Kidney (tissue), 22 donors: ENCODE measurements at places on chromosomes 16 and 17. TPM values are rescaled to one million over a fixed set of nuclear protein-coding genes. Genes with fewer than 3 reads are reported as not detected.

GRCh38 chr16:75061669-75062068 is 54.9 kb downstream of the LDHD start:
- DNase-seq, result no peak

GRCh38 chr16:619476-620100 is 11.2 kb upstream of the WFIKKN1 start:
- DNase-seq, result no peak

GRCh38 chr17:74290340-74290739 is 16.3 kb downstream of the DNAI2 start:
- DNase-seq, result peak; percentile 21

- DNase-seq, result peak; percentile 36
Measured at GRCh38 chr17:33725675-33726271, 432.7 kb upstream of the ASIC2 start.

DNA sequence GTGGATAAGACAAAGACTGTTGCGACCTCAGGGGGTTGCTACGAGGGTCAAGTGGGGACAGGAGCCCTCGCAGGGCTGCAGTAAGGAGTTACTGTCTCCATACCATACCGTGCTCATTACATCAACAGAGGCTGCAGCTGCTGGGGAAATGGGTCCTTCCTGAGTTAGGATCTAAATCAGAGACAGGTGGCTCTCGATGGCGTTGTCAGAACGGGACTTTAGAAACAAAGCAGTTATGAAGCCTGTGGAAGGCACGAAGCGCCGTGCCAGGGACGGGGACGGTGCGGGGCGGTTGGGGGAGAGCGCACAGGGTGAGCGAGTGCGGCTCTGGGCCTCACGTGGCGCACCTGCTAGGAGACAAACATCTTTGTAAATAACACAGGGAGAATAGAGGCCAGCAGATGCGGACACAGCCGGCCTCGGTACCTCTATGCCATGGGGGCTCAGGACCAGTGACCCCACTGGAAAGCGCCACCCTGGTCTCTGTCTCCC is 34.4 kb downstream of the ZCCHC14 start:
- no peak for DNase-seq

GRCh38 chr17:50317121-50317520 is 28.8 kb upstream of the XYLT2 start:
- DNase-seq, result no peak

- no peak for DNase-seq
Measured at GRCh38 chr17:77915594-77916021, 42.9 kb upstream of the TNRC6C start.

GRCh38 chr16:68732042-68732680 is 4.9 kb upstream of the CDH1 start:
- no peak for DNase-seq

- no peak for DNase-seq
Measured at GRCh38 chr16:58815181-58815888, 81.2 kb upstream of the GOT2 start.

- no peak for DNase-seq
Measured at GRCh38 chr16:57646388-57647039, 18.1 kb downstream of the ADGRG1 start.

- no peak for DNase-seq
Measured at GRCh38 chr17:57356719-57357391, 100.5 kb downstream of the MSI2 start.

DNA sequence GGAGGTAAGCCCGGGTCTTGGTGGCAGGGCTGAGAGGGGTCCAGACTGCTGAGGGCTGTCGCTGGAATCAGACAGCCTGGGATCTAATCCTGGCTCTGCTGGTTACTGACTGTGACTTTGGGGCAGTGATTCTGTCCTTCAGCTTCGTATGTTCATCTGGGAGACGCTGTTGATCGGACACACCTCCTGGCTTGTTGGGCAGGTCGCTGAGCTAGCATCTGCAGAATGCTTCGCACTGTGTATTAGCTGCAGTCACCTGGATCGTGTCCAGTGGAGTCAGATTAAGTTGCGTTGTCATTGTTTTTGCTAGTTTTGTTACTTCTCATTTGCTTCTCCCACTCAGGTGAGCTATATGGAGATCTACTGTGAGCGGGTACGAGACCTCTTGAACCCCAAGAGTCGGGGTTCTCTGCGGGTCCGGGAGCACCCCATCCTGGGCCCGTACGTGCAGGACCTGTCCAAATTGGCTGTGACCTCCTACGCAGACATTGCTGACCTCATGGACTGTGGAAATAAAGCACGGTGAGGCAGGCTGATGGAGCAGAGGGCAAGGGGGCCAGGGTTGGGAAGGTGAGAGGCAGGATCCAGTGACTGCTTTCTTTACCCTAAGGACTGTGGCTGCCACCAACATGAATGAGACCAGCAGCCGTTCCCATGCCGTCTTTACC is 4.5 kb downstream of the KIF1C start:
- no peak for DNase-seq

- peak; percentile 45 for DNase-seq
Measured at GRCh38 chr17:45225964-45226530, 4.4 kb downstream of the FMNL1 start.

DNA sequence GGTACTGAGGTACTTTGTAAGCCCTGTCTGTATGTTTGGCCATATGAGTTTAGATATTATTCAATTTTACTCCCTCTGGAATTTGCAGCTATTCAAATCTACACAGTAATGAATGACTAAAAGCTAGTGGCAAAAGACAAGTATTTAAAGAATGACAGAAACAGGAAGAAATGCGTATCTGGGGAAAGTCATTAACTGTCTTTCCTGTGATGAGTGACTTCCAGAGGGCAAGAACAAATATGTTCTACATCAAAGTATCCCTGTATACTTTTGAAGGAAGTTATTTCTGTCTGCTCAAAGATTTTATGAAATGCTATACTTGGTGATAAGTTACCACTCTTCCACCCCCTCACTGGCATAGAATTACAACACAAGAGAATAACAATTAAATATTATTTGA is 489.3 kb upstream of the SOX9 start:
- peak; percentile 3 for DNase-seq

DNA sequence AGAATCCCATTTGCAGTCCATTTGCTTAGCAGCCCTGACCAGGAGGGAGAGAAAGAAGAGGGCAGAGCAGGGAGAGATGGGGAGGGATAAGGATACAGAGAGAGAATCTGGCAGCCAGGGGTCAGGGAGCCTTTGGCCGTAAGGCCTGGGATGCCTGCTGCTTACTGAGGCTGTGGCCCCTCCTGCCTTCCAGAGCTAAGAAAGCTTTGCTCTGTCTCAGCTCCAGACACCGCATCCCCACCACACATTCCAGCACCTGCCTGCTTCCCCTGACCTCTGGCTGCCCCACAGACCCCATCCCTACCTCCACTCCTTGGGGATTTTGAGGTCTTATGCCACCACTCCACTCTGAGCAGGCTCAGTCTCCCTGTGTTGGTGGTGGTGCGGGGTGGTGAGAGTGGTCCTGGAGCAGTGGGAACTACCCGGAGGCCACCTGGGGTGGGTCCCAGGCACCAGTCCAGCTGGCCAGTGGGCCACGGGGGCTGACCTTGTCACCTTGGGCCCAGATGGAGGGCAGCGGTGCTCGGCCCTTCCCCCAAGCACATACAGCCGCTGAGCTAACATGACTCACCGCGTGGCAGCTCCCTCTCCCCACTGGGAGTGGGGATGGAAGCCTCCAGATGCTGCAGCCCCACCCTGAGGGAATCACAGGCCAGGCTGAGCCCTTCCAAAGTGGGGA is 58.3 kb downstream of the RAI1 start:
- DNase-seq, result no peak

DNA sequence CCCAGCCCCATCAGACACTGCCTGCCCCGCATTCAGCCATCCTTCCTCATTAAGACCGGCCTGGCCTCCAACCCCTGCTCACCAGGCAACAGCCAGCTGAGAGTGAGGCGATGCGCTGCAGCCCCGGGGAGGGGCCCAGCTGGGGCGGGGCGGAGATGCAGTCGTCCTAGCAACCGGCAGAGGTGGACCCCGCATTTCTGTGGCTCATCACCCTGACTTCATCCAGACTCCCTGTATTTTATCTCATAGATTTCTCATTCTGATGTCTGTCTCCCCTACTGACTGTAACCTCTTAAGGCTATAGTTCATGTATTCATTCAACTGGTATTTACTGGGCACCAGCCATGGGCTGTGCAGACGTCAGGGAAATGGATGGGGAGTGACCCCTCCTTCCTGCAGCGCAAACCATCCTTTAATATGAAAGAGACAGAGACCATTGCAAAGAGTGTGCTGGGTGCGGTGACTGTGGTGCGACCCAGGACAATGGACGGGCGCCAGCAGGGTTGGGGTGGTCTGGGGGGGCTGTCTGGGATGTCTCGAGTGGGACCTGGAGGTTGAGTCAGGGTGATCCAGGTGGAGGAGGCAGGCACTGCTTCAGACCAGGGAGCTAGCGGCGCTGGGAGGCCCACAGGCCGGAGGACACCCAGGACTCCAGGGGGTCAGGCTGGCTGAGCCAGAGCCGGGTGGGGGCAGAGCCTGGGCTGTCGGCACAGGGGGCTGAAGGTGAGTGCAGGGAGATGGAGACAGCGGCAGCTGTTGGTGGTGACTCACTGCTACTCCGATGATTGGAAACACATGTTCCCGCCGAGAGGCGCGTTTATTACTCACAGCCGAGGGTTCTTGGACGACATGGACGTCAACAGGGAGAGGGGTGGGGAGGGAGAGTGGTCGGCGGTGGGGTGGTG is 10.5 kb upstream of the TIMP2 start:
- peak; percentile 79 for DNase-seq

DNA sequence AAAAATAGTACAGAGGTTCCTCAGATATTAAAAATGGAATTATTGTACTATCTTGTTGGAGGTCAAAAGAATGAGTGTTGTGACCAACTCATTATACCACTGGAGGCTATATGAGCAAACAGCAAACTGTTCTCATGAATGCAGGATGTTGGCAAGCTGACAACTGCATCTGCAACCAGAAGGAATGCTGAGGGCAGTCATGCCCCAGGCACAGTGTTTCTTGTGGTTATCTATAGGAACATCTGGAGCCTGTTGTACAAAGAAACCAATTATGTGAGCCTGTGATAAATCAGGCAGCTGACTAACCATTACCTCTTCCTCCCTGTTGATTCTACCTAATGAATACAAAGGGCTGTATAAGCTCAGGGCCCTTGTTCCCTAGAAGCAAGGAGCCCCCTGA is 2057.1 kb downstream of the TP53TG3F start:
- DNase-seq, result no peak

DNA sequence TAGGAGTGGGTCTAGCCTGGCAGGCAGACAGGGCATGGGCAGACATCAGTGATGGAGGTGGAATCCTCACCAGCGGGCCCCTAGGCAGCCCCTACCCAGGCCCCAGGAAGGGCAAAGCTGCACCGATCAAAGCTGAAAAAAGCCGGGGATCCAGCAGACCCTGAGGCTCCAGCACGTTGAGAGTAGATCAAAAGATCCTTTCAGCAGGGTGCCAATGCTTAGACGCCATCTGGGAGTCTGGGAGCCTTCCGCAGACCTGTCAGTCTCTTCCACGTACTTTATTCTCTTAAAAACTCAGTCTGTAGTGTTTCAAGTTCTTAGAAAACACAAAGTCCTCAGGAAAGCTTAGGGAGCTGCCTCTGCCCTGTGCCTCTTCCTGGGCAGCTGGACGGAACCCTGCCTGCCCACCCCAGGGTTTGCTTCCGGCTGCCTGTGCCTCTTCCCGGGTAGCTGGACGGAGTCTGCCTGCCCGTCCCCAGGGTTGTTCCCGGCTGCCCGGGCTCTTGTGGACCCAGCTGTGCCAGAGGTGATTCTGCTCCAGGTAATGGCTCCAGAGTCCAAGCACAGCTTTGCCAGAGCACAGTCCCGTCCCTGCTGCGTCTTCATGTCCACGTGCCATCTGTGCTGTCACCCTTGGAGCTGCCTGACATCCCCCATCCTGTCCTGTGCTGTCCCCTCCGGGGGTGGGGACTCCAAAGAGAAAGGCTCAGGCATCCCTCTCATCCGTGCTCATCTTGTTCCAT is 50.8 kb upstream of the PVALEF start:
- no peak for DNase-seq

DNA sequence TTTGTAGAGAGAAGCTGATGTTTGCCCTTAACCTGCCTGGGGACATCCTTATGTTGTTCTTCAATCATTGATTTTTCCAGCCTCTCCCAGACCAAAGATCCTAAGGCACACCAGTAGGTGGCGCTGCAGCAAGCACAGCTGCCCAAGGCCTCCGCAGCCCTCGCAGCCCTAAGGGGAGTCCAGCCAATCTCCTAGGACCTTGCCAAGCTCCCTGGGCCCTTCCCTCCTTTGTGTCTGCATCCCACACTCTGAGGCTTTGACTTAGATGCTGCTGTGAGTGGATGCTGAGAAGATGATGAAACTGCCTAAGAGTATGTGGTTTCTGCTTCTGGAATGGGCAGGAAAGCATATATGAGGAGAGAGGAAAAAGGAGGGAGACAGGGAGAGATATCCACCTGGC is 47.1 kb downstream of the SPACA3 start:
- DNase-seq, result peak; percentile 75

GRCh38 chr16:82658796-82659195 is 32.0 kb downstream of the CDH13 start:
- DNase-seq, result no peak

DNA sequence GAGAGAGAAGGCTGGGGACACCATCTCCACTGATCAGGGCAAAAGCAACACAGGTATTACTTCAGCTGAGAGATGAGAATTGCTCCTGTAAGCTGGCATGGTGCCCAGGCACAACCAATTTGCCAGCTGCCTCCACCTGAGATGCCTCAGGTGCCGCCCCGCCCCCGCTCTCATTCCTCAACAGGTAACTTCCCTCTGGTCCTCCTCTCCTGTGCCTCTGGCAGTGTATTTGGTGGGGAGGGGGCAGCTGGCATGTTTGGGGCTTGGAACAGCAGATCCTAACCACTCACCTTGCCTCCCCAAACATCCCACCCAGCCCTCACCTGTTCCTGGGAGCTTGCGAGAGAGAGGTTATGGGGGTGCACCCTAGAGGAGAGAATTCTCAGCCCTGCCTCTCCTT is 2.9 kb upstream of the SRCIN1 start:
- DNase-seq, result no peak

DNA sequence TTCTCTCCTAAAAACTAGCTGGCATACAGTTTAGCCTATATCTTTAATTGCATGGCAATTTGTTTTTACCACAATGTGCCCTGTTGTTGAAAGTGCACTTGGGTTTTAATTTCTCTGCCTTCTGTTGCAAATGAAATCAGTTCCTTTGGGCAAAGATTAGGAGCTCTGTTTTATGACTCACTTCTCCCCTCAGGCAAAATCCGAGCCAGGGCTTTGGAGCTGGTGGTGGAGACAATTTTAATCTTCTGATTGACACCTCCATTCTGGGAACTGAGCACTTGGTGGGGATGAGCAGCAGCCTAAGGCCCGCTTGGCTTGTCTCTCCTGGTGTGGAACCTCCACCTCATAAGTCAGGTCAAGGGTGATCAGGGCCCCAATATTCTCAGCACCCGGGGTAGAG is 13.3 kb upstream of the MYH8 start:
- DNase-seq, result no peak

GRCh38 chr16:7745276-7745675 is 412.6 kb downstream of the RBFOX1 start:
- no peak for DNase-seq

- peak; percentile 50 for DNase-seq
Measured at GRCh38 chr17:39755554-39756379, 18.0 kb downstream of the GRB7 start.

The CDC6 gene
- 1.7 TPM for total RNA-seq

The CHRNB1 gene
- 11.9 TPM for total RNA-seq

The SNAI3 gene
- total RNA-seq, result 2.3 TPM

The TMC8 gene
- total RNA-seq, result 35.9 TPM

The PEMT gene
- 36.8 TPM for total RNA-seq

The TGFB1I1 gene
- total RNA-seq, result 54.4 TPM

The SHISA9 gene
- total RNA-seq, result 2.8 TPM

The CCL5 gene
- 10.3 TPM for total RNA-seq

The PRSS33 gene
- not detected for total RNA-seq
